ENCODE measurements at places on chromosomes 1 and 21.

GRCh38 chr1:9867408-9868243 lies 42.4 kb downstream of the CTNNBIP1 start:
- peak; percentile 88 for DNase-seq

DNA sequence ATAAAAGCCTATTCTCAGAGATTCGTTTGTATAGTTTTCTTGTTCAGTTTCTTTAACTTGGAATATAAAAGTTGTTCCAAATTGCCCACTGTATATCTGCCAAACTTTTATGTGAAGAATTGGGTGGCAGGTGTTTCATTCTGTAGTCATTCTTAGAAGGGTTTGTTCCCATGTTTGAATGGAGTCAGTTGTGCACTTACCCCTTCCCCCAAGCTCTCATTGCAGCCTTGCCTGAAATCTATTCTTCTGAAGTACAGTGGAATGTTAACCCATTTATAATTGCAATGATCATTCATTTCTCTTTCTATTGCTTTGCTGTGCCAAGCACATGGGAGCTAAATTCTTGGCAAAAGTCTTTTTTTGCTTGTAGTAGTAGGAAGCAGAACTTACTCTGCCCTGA lies 375.3 kb upstream of the C1orf87 start:
- DNase-seq = no peak

GRCh38 chr21:15383588-15383987 lies 318.8 kb upstream of the NRIP1 start:
- no peak for DNase-seq

- DNase-seq = no peak
These were observed 37.1 kb downstream of the OPTC start for GRCh38 chr1:203531063-203531462.

DNA sequence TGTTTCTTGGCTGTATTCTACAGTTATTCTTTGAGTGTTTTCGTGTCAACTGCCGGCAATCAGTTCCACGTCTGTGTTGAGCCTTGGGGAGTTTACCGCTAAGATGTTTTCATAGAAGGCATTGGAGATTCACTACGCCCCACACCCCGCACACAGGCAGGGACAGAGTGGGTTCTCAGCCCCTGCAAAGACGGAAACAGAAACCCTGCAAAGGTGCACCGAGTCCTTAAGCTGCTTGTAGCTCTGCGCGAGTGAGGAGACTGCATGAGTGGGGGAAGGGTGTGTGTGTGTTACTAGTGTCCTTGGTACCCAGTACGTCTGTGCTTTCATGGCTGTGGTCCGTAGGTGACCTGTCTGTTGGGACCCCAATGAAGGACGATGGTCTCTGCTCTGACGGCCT lies 1.9 kb downstream of the LHX4 start:
- DNase-seq = no peak

- DNase-seq = no peak
These were observed 36.0 kb downstream of the CAPN2 start for GRCh38 chr1:223748405-223748772.

DNA sequence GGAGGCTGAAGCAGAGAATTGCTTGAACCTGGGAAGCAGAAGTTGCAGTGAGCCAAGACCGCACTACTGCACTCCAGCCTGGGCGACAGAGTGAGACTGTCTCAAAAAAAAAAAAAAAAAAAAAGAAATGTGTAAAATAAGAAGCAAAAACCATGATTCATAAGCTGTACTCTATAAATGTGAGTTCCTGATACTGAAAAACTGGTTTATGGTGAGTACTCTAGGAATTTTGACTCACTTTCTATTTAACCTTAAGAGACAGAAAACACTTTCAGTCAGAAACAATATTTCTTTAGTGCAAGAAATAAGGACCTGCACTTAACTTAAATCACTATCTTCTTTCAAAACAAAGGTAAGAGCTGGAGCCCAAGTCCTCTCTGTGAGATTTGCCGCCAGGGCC lies 19.9 kb upstream of the POU2F1 start:
- no peak for DNase-seq

GRCh38 chr1:9422911-9423505 lies 116.3 kb upstream of the SLC25A33 start:
- no peak for DNase-seq

DNA sequence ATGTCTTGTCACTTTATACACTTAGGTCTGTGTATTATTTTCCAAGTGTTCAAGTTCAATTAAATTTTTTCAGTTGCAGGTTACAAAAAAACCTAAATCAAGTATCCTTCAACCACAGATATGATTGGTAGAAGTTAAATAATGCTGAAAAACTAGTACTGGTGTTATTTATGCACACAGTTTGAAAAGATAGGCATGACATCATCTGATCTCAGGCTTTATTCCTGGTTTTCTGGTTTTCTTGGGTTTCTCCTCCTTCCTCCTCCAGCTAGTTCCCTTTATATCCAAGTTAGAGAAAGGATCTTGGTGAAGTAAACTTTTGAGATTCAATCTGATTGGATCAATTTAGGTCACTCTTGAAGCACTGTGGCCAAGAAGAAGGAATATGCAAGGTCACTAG lies 1201.1 kb upstream of the B3GALT2 start:
- DNase-seq = no peak

- DNase-seq = no peak
These were observed 106.6 kb upstream of the POU3F1 start for GRCh38 chr1:38153066-38153777.

- no peak for DNase-seq
These were observed 18.4 kb upstream of the UQCRHL start for GRCh38 chr1:15825800-15826199.
